Foreskin keratinocyte (primary cell): ENCODE measurements at places on chromosomes 2 and 18. TPM values are rescaled to one million over a fixed set of nuclear protein-coding genes. Genes with fewer than 3 reads are reported as not detected.

GRCh38 chr2:109342930-109343329 is 213.9 kb downstream of the SH3RF3 start:
- no peak for DNase-seq

GRCh38 chr18:25153426-25153825 is 198.5 kb downstream of the ZNF521 start:
- no peak for DNase-seq

- no peak for DNase-seq
Observed at GRCh38 chr2:165594935-165595255, 125.4 kb downstream of the CSRNP3 start.

- no peak for DNase-seq
Observed at GRCh38 chr18:12236141-12236540, 18.0 kb upstream of the CIDEA start.

Gene TDRD15
- total RNA-seq, result not detected in 2 replicates

Gene SDC1
- 1,300 and 1,305 TPM in 2 replicates for total RNA-seq

Gene NR4A2
- total RNA-seq, result 0.31 and 0.32 TPM in 2 replicates
